ENCODE measurements at places on chromosomes 1 and 21. TPM values are rescaled to one million over a fixed set of nuclear protein-coding genes. Genes with fewer than 3 reads are reported as not detected.
A peak's percentile ranks its signal among the peaks of the same experiment; 100 is the strongest.

The GATAD2B gene
- total RNA-seq, result 42.0 TPM

The SMIM11 gene
- 7.2 TPM for total RNA-seq

- no peak for DNase-seq
- H3K27me3 ChIP-seq, result no peaks in the 10 kb centered on the region
- H3K27ac ChIP-seq, result peak overlapping the region; percentile 51
- H3K4me3 ChIP-seq, result no peak overlapping the region
- no peaks in the 10 kb centered on the region for H3K4me1 ChIP-seq
Measured at GRCh38 chr21:44983421-44984206, 43.8 kb downstream of the SLX9 start.

DNA sequence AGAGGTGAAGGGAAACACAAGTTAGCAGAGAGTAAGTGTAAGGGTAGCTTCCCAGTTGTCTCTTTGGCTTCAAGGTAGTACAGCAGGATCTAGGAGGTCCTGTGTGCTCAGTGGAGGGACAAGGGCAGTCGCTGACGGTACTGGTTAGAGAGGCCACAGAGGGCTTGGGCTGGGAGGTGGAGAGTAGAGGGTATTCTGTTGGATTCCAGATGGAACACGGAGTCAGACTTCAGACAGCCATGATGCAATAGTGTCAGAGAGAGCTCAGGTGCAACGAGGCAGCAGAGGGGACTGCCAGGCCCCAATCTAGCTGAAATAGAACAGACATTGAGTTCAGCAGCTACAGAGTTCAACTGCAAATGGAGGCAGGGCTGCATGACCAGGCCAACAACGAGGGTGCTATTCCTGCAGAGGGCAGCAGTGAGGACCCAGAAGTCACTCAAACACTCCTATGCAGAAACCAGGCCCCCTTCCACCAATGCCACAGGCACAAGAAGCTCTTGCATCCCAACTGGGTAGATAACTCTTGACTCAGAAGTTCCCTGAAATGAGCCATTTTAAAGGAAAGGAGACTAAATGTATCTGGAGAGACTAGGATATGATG lies 325.0 kb upstream of the ESRRG start:
- H3K27me3 ChIP-seq, result no peaks in the 10 kb centered on the region
- DNase-seq, result peak; percentile 90
- H3K4me1 ChIP-seq, result no peaks in the 10 kb centered on the region
- H3K36me3 ChIP-seq, result no peaks in the 10 kb centered on the region
- H3K27ac ChIP-seq, result no peak overlapping the region

GRCh38 chr21:27802816-27803475 lies 836.1 kb upstream of the ADAMTS5 start:
- no peaks in the 10 kb centered on the region for H3K27me3 ChIP-seq
- no peak overlapping the region for H3K27ac ChIP-seq
- peak; percentile 86 for DNase-seq
- H3K4me1 ChIP-seq, result no peaks in the 10 kb centered on the region
- no peaks in the 10 kb centered on the region for H3K36me3 ChIP-seq
- no peak overlapping the region for H3K4me3 ChIP-seq

GRCh38 chr1:222928212-222928611 lies 113.4 kb downstream of the DISP1 start:
- H3K4me3 ChIP-seq, result peak overlapping the region; percentile 13

GRCh38 chr21:45507888-45508508 lies 34.2 kb downstream of the SLC19A1 start:
- H3K4me3 ChIP-seq, result no peak overlapping the region
- DNase-seq, result peak; percentile 40
- H3K4me1 ChIP-seq, result no peaks in the 10 kb centered on the region
- H3K36me3 ChIP-seq, result no peaks in the 10 kb centered on the region
